MV-4-11 (cell line): ENCODE measurements at places on chromosomes 7 and 10.

DNA sequence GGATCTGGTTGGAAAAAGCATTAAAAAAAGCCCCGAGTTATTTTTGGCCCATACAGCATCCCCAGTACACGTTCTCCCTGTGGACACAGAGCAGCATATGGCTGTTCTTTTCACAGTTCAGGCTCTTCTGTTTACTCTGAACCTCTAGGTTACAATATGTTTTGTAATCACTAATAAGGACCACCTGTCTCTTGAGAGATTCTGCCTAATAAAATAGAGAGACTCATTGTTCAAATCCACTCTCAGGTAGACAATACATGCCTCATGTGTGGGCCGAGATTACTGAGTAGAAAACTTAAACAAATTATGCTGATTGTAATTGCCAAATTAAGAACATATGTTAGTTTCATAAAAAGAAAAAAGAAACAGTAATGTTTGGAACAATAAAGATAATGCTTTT is 647.7 kb downstream of the GRM8 start:
- DNase-seq: no peak

DNA sequence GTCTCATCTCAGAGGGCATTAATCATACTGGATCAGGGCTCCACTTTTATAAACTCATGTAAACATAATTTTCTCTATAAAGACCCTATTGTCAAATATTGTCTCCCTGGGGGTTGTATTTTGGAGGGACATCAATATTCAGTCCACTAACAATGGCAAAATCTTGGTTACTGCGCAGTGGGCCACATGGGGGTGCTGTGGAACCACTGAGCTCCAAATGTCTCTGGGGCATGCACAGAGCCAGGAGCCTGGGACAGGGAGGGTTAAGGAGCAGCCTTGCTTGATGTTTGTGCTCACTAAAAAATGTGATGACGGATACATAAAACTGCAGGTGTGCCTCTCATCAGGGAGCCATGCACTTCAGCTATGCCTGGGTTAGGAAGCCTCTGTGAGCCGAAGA is 62.1 kb upstream of the PRSS58 start:
- DNase-seq: no peak

DNA sequence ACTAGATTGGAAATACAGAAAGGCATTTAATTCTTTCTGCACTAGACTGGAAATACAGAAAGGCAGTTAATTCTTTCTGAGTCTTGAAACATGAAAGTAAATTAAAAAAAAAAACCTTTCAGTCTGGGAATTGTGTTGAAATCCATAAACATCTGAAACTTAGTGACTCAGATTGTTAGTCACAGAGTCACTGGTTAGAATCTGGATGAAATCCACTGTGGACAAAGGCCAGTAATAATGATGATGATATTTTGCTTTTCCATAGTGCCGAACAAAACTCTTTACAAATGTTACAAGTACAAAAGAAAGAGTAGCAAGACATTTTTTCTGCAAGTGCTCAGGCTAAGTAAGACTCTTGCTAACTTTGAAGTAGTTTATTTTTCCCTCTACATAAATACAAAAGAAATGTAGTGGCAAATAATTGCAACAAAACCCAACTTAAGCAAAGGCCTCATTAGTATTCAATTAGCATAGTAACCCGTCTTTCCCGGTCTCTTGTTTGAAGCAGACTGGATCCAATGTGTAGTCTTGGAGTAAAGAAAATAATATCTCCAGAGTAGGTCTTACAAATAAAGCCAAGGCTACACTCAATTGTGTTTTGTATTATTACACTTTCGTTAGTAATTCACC is 5.8 kb upstream of the PRTFDC1 start:
- no peak for DNase-seq

DNA sequence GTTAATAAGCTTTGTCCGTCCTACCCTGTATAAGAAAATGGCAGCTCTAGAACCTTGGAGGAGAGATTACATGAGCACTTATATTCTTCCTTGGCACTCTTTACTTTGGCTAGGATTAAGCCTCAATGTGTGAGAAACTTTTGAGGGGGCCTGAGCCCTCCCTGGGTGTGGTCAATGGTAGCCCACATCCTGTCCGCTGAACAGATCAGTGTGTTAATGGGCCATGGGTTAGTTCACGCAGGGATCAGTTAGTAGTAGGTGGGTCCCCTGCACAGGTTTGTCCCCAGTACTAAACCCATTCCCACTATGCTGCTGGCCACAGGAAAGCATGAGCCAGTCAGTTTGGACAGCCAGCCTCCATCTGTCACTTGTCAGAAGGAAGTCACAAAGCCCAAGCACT is 20.2 kb upstream of the IKZF1 start:
- DNase-seq: peak; percentile 36

DNA sequence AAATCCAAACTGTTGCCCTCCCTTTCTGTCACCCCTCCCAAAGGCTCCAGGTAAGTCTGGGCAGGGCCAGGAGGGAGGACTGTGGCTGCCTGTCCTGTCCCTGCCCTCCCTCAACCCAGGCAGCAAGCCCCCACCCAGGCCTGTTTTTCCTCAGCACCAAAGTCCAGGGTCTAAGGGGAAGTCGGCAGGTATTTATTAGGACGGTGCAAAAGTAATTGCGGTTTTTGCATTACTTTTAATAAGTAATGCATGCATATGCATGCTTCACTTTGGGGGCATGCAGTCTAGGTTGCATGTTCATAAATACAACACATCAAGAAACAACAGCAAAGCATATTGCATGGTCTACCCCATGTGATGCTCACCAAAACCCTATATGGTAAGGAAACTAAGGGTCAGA is 15.2 kb upstream of the HABP2 start:
- no peak for DNase-seq

GRCh38 chr7:31251441-31251840 is 89.1 kb downstream of the NEUROD6 start:
- DNase-seq: no peak

DNA sequence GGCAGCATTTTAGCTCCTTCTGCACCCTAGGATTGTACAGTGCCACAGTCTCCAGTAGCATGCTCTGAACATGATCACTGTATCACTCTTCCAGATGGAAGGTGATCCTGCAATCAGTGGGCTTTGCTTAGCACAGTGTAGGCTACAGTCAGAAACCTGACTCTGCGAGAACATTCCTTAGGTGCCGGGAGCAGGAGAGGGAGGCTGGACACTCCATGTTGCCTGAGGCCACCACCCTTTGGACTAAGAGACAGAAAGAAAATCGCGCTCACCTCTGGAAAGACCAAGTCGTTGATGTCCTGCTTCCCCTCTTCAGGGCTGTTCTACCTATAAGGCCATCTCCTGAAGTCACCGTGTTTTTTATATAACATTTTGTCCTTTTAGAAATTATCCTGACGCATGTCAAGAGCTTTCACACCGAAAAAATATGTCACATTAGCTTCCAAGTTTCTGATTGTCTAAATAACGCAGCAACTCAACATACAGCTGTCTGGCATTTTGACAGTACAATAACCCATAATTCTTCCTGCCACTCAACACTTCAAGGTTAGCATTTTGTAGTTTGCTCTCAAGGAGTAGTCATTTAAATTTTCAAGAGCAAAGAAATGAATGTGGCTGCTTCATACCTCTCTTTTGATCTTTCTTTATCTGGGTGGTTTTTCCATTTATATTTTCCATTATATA is 563.1 kb downstream of the LRMDA start:
- DNase-seq: no peak

DNA sequence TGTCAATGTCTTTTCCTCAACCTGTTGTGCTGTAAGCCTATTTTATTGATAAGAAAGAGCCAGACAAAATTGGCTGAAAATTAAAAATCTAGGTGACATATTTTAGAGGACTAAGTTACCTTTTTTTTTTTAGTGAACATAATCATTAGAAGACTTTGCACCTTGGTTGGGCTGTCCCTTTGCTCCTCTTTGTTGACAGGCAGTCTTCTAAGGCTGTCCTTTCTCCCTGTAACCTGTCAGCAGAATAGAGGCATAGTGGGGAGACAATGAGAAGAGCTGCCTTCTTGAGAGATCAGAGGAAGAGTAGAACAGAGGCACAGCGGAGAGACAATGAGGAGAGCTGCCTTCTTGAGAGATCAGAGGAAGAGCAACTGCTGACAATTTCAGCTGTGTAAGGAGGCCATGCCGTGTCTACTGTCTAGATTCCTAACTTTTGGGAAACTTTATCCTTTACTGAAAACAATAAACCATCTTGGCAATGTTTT is 238.3 kb upstream of the FZD1 start:
- DNase-seq: no peak

DNA sequence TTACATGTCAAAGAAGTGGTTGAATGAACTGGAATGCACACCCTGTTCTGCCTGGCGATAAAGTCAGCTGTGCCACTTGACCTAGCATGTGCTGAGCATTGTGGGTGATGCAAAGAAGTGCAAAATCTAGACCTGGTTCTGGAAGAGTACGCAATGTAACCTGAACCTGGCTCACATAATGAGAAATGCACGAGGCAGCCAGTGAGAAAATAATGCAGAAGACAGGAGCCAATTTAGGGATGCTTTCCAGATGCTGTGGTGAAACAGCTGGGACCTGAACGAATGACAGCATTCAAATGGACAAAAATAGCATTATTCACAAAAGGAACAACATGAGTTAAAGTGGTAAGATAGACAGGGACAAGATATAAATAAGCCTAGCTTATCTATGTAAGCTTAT is 402.6 kb downstream of the SORCS1 start:
- DNase-seq: no peak

DNA sequence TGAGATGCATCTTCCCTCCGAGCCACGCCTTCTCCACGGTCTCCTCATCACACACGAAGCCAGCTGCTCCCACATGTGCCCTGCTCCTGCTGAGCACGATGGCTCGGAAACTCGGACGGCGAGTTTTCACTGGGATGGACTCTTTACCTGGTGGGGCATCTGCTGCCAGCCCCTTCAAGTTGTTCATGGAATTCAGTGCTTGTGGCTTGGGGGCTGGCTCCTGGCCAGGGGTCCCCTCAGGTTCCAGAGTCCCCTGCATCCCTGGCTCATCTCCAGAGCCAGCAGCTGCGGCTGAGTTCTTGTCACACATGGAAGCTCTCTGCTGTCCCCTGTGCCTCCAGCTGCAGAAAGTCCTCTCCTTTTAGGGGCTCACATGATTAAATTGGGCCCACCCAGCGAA is 654.0 kb downstream of the SDK1 start:
- DNase-seq: no peak

DNA sequence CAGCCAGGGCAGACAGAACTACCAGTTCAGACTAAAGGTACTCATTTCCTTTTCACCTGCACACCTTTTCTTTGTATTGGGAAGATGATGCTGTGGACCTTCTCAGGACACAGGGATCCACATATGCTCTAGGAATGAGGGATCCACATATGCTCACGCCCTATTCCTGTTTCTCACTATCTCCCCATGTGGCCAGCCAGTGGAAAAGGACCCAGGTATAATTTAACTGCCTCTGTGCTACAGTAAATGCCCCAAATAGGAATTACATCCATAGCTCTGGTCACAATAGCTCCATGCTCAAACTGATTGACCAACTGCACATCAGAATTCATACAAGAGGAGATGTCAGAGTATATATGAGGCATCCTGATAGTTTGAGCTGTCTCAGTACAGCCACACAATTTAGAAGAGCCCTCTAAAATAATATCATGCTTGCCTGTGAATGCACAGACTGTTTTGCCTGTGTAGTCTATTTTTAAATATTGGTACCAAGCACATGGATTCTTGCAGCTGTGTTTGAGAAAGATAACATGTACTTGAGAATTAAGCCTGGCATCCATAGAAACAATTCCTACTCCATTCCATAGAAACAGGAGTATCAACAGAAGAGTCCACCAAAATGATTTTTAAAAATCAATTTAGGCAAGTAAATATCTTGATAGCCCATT is 43.7 kb downstream of the CTTNBP2 start:
- DNase-seq: no peak

DNA sequence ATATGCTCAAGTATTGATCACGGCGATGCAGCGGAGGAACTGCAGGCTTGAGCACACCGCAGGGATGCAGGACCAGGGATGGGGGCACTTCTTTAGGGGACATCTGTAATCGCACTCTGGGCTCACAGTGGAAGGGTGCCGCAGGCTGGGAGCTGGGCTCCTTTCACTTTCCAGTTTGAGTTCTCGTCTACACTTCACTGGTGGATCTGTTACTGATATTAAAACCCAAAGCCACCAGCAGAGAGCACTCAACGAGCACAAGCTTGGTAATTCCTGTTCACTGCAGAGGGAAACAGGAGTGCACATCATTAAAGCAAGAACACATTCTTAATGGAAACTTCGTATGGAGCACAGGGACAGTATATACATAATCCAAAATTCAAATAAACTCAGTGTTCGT is 91.3 kb downstream of the PARD3 start:
- DNase-seq: no peak

- DNase-seq: no peak
Measured at GRCh38 chr7:16786257-16786656, 18.5 kb downstream of the AGR2 start.

DNA sequence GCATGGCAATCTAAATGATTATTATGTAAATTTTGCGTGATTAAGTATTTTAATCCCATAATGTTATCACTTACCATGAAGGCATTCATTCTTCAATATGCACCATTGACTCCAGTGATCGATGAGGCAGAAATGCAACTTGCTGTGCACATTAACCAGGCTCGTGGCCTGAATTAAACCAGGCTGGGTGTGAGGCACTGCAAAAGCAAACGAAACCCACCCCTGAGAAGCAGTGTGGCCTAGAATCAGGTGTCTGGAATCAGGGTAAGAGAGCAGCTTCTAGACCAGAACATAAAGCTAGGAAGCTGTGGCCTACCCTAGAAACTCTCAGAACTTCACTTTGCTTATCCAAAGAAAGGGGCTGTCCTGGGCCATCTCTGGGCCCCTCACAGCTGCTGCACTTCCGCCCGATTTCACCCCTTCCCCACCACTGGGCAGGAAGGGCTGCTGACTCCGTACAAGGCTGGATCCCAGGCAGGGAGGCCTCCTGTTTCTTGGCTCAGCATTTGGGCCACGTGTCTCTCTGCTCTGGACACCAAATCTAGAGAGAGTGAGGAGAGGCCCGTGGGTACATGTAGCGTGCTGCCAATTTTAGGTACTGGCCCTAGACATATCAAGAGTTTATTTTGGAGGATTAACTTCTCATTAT is 4.4 kb downstream of the PTPRE start:
- DNase-seq: no peak

- DNase-seq: no peak
Measured at GRCh38 chr10:131117416-131118212, 193.9 kb downstream of the TCERG1L start.

- DNase-seq: no peak
Measured at GRCh38 chr10:132813560-132814468, 27.9 kb upstream of the NKX6-2 start.

DNA sequence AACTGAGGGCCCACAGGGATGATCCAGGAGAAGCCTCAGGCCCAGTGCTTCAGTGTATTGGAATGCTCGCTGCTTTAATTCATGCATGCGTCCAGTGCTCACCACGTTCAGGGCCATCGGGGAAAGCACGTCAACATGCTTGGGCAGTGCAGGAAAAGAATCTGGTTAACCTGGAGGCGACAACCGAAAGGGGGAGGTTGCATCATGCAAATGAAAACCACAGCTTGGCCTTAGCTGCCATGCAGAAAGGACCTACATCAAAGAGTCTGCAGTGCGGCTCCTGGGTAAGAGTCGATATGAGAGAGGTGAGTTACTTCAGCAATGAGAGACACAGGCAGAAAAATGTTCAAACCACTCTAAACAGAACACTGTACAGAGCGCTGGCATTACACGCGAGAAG is 440.1 kb downstream of the KCNMA1 start:
- DNase-seq: no peak

- DNase-seq: no peak
Measured at GRCh38 chr7:87513735-87514335, 38.4 kb upstream of the ABCB4 start.
